ENCODE measurements at places on chromosomes 3 and 15.
A peak's percentile ranks its signal among the peaks of the same experiment; 100 is the strongest.

GRCh38 chr15:100692246-100692645, 89.9 kb downstream of the ASB7 start:
- no peak for DNase-seq

- DNase-seq: no peak
These were observed 3.7 kb downstream of the UBR1 start for GRCh38 chr15:43102187-43102586.

GRCh38 chr3:99929745-99930139, 112.1 kb downstream of the CMSS1 start:
- DNase-seq: no peak

GRCh38 chr3:162586591-162586990, 1090.0 kb downstream of the OTOL1 start:
- no peak for DNase-seq

DNA sequence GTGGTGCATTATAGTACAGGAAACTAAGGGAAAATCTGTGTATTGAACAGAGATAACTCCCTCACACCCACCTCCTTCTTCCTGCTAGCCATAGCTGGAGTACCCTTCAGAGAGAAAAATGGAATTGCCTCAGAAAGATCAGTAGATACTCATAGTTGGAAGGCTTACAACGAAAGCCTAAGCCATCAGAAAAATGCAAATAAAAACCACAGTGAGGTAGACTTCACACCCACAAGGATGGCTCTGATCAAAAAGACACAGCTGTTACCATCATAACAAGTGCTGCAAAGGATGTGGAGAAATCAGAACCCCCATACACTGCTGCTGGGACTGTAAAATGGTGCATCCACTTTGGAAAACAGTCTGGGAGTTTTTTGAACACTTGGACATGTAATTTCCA, 7.4 kb upstream of the DLG1 start:
- DNase-seq: no peak

DNA sequence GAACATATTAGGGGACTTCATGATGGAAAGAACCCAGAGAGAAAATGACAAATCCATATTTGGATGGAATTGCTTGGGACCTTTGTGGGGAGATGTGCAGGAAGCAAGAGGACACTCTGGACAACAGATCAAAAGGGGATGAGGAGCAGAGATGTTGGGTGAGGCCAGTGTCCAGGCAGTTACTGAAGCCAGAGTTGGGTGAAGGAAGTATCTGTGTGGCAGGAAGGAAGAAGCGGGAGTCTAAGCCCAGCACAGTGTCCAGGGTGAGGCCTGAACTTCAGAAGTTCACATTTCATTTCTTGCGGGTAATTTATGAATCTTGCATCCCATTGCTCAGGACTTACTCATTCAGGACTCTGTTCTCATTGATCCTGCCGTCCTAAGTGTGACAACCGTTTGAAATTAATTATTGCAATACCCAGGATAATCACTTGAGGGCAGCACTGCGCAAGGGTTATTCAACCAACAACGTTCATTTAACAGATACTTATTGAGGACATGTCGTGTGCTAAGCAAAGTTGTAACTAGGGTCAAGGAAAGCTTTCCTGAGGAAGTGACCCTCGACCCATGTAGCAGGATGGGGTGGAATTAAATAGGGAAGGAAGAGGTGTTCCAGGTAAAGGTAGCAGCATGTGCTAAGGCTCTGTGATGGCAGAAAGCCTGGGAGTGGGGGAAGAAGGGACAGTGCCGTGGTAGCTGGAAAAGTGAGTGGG, 61.3 kb upstream of the CMTM8 start:
- DNase-seq: no peak

DNA sequence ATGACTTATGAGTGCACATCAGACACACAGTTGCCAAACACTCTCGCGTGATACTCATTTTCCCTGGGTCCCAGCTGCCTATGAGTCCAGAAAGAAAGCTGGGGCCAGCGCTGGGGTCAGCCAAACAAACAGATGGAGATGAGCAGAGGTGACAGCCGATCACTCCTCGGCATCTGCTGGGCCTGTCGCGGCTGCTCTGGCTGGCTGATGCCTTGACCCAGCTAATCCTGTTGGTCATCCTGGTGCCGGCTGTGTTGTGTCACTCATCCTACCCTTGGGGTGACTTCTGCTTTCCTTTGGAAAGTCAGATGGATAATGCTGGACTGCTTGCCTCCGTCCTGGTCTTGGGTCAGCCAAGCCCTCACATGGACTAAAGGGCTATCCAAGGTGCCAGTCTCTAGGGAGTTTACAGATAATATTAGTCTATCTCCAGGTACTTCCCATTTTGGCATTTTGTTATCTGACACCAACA, 105.3 kb upstream of the PDZRN3 start:
- no peak for DNase-seq

DNA sequence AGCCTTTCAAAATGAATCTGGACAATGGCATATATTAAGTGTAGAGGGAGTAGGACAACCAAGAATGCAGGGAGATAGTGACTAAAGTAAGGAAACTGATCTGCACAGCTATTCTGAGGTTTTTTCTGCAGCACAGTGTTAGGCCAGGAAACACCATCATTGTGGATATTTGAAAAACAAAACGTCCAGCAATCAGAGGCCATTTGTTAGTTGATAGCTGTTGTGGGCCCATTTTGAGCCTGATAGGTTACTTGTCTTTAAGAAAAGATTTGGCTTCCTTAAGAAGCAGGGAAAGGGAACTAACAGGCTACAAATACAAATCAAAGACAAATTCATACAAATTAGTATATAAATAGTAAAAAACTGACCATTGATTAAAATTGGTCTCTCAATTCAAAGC, 375.8 kb upstream of the ARL6 start:
- DNase-seq: no peak

DNA sequence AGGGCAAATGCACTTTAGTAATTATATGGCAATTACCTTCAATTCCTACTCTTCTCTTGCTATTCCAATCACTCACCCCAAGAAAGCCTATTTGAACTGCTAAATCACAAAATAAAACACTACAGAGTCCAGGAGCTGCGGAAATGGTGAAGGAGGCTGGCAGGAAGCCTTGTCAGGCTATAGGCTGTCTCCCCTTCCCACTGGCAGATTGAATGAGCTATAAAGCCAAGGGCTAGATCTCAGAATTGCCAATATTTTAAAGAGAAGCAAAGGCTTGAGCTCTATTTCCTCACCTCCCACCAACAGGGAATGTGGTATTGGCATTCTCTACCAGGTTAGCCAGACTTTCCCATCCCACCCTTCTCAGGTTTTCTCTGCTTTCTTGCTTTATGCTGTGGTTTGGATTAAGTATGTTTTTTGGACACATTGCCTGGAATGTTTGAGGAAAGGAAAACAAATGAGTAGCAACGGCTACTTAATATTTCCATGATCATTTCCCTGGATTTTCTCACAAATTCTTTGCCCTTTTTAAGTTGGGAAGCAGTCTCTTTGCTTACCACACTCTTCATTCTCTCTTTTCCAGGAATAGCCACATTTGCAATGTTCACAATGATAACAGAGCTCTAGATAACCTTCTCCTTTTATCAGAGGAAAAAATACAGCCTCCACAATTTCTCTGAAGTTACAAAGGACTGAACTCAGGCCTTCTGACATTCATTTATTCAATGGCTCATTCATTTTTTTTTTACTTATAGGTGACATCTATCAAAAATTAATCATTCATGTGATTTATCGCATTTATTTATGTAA, 1125.4 kb downstream of the ROBO1 start:
- no peak for DNase-seq

GRCh38 chr3:26114851-26115250, 325.0 kb downstream of the OXSM start:
- DNase-seq: no peak

DNA sequence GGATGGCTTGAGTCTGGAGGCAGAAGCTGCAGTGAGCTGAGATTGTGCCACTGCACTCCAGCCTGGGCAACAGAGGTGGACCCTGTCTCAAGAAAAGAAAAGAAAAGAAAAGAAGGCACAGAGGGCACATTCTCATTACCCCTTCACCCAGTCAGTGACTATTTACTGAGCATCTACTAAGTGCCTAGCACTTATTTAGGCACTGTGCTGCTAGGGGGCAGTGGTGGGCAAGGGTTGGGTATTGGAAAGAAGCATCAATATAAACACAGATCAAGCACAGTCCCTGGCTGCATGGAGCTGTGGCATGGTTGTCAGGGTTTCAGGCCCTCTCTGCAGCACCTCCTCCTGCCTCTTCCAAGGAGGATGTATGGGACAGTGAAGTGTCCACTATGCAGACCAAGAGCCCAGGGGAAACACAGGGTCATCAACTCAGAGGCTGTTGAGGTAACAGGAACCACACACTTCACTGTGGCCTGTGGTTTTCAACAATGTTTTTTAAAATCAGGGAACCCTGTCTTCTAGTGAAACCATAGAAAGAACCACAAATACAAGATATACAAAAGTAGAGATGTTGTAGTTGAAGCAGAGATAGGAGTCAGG, 138.5 kb downstream of the RAB11A start:
- no peak for DNase-seq

DNA sequence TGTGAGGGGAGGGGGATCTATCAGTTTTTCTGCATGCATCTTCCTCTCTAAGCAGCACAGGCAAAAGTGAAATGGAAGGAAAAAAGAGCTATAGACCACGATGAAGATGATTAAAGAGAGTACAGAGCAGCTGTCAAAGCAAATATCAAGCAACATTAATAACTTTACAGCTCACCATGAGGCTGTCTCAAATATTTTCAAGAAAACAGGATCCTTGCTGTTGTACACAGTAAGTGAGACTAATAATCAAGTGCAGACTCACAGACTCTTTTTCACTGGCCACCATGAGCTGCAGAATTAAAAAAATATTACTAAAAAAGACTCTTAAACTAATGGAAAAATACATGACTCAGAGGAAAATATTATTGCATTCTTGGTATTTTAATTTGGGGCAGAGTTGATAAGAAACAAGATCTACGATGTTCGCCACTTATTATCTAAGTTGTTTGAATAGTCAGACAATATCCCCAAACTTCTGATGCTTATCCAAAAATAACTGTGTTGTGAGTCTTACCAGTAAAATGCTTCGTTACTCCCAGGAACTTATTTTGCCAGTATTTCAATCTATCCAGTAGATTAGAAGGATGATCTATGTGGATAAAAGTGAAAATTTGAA, 817.5 kb upstream of the ALCAM start:
- DNase-seq: no peak

DNA sequence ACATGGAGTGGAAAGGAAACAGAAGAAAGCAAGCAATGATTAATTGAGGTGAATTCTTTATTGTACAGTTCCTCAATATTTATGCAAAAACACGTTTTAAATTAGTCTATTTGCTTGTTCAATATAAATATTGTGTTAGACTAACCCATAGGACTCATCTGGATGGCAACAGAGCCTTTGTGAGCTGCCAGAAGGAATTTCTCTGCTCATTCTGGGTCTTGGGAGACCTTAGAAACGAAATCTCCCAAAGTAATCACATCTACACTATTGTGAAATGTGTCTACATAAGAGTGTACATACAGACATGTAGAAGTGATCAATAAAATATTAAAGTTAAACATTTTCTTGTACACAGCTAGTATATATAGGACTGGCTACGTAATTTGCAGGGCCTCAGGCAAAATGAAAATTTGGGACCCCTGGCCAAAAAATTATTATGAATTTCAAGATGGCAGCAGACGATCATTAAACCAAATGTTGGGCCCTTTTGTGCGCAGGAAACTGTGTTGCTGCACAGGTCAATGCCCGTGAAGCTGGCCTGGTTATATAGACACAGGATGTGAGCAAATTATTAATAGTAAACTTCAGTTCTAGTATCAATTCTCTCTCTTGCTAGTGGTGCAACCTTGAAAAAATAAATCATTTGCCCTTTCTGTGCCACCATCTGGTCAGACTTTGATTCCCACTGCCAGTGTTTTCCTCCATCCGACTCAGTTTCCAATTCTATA, 83.3 kb downstream of the MINAR1 start:
- DNase-seq: no peak

- no peak for DNase-seq
These were observed 462.1 kb upstream of the NR2F2 start for GRCh38 chr15:95868450-95868849.

- DNase-seq: no peak
These were observed 64.1 kb downstream of the RSL24D1 start for GRCh38 chr15:55132672-55133071.

DNA sequence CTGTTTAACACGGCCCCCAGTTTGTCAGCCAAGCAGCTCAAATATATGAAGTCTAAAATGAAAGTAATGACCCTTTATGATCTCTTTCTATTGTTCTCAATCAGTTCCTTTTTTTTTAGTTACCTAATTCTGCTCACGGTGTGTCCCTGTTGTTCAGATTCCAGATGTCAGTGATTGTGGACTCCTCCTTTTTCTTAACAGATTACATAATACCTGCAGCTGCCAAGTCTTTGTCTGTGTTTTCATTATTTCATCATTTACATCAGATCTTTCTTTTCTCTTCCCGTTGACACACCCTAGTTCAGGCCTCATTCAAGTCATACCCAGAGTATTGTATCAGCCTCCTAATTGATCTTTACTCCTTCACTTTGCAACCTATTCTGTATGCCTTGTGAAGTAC, 56.1 kb upstream of the SKIL start:
- no peak for DNase-seq

DNA sequence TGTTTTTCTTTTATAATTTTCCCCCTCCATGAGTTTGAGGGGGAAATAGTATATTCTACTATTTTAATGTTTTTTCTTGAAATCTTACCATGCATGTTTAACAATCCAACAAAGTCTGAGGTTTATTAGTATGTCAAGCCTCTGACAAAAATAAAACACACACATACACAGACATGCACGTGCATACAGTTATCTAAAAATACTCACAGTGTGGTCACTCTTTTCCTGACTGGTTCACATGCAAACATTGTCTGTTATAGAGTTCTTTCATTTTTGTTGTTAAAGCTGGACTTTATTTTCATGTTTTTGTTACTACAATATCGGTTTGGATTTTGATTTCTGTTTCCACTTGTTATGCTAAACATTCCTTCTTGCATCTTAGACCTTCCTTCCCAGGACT, 236.6 kb downstream of the MFSD1 start:
- no peak for DNase-seq

DNA sequence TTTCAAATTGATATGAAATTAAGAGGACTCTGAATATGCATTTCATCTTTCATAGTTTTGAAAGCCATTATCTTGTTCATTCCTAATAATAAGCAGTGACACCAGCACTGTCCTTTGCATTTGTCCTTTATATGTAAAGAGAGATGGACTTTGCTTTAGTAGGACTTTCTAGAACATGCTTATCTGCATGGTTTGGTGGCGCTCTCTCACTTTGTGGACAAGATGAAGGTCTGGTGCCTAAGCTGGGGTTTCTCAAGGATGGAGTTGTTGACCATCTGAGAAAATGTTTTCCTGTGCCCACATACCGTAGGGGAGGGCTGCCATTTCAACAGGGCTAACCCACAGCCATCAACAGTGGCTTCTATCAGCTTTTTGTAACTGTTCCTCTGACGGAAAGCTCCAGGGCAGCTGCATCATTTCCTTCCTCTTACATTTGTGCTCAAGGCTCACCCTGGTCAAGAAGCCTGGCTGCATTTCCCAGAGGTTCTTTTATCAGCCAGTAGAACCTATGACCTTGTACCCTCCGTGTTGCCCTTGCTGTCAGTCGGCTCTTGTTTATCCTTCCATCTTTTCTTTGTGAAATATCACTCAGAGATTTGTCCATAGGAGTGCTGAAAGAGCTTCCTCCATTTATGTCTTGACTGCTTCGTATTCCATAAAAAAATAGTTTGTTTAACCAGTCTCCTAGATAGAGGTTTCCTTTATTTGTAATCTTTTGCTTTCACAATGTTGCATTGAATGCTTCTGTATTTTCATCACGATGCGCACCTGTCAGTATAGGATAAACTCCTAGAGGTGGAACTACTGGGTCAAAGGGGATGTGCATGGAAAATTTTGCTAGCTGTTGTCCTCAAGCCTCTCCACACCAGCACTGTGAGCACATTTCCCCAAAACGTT, 44.6 kb downstream of the ABHD2 start:
- DNase-seq: peak; percentile 23

Measured in hippocampal formation (tissue), 2 donors.